ENCODE measurements at places on chromosomes 3 and 15.

DNA sequence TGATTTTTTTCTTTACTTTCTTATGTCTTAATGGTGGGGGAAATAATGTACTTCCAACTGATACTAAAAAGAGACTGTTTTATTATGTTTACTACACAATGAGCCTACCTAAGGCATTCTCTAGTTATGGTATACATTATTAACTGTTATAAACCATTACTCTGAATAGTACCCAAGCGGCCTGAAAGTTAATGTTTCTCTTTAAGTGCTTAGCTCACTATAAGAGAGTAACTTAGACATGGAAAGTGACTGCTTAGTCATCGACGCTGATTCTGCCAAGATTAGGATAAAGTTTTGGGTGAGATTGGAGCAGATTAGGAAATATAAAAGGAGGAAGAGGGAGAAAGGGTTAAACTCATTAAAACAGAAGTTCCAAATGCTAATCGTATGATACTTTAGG is 365.0 kb downstream of the NLGN1 start:
- no peak for DNase-seq

GRCh38 chr3:31862666-31863279 is 118.3 kb downstream of the OSBPL10 start:
- DNase-seq = no peak

DNA sequence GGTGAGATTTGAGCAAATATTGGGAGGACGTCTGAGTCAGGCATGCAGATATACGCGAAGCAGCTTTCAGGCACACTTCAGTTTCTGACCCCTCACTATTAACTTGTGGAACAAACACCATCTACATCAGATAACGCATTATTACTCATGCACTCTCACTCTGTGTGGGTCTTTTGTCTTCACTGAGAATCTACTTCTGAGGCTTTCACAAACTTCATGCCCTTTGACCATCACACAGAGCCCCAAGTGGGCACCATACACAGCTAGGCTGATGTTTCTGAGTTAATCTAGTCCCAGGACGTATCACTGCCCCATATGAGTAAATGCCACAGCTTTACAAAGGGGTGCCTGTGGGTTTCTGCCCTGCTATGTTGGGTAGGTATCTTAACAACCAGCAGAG is 39.6 kb upstream of the IP6K2 start:
- DNase-seq = no peak

DNA sequence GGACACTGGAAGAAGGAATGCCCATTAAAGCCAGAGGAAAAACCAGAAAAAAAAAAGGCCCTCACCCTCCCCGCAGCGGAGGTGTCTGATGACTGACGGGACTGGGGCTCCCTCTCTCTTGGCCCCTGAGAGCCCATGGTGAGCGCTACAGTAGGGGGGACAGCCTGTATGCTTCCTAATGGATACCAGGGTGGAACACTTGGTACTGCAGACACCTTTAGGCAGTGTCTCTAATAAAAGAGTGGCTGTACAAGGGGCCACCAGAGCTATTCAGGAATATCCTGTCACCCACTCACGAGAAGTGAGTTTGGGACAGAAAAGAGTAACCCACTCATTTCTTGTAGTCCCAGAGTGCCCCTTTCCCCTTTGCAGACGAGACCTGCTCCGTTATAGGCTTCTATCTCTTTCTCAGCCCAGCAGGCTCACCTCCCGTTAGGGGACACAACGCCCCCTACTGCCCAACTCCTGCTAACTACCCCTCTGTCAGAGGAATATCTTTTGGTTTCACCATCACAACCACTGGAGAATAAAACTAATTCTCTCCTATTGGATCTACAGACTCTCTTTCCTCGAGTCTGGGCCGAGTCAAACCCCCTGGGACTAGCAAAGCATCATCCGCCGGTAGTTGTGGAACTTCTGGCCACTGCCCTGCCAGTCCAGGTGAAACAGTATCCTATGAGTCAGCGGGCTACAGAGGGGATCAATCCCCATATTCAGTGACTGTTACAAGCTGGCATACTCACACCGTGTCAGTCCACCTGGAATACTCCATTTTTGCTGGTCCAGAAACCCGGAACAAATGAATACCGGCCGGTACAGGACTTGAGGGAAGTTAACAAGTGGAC is 40.8 kb downstream of the ZBTB11 start:
- peak; percentile 67 for DNase-seq

DNA sequence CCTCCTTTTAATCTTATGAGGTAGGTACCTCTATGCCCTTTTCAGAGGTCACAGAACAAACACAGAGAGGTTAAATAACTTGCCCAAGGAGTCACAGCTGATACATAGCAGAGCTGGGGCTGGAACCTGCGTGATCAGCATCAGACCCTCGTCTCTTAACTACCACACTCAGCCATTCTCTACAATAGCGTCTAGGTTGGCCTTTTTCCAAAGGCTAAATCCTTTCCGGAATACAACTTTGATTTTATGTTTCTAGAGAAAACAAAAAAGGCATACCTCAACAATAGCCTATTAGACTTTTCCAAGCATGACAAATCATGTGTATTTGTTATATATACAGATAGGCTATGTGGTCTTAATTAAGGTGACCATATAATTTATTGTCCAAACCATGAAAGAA is 187.2 kb downstream of the RORA start:
- no peak for DNase-seq

DNA sequence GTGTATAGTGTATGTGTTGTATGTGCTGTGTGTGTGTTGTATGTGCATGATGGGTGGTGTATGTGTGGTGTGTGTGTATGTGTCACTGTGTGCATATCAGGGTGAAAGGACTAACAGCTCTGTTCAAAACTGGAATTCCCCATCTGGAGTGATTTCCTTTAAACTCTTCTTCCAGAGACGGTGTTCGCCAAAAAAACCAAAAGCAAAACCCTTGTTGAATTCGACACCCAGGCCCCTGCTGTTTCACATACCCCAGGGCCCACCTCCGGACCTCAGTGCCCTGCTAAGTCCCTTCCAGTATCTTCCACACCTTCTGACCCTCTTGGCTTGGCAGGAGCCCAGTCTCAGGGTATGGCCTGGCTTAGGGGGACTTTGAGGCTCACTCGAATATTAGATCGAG is 44.9 kb upstream of the SEC13 start:
- DNase-seq = no peak

- peak; percentile 65 for DNase-seq
These were observed 1.8 kb downstream of the HES1 start for GRCh38 chr3:194137506-194138474.

All from NB4 (cell line).